ENCODE measurements at places on chromosomes 6 and 20.

- H3K36me3 ChIP-seq, result no peaks in the 10 kb centered on the region
- H3K4me3 ChIP-seq, result peak within 1 kb of the TSS; percentile 77
- no peaks in the 10 kb centered on the region for H3K27me3 ChIP-seq
- H3K27ac ChIP-seq, result peak within 1 kb of the TSS; percentile 89
- no peaks in the 10 kb centered on the region for H3K4me1 ChIP-seq
Observed at GRCh38 chr6:149749594-149750135, at the start of gene PCMT1. PCMT1 (plus strand) TSS chr6:149749741; CDS start chr6:149749902, 161 bp downstream.

GRCh38 chr20:57414867-57415592 is 23.8 kb downstream of the RBM38 start:
- no peaks in the 10 kb centered on the region for H3K36me3 ChIP-seq
- no peaks in the 10 kb centered on the region for H3K27me3 ChIP-seq
- no peak for DNase-seq
- no peaks in the 10 kb centered on the region for H3K4me1 ChIP-seq
- no peak overlapping the region for H3K27ac ChIP-seq

- H3K27me3 ChIP-seq, result peaks cover 6% of the 10 kb centered on the region
- no peak overlapping the region for H3K27ac ChIP-seq
- H3K4me3 ChIP-seq, result no peak overlapping the region
- H3K4me1 ChIP-seq, result no peaks in the 10 kb centered on the region
- no peaks in the 10 kb centered on the region for H3K36me3 ChIP-seq
- no peak for DNase-seq
Observed at GRCh38 chr20:20076297-20077065, 24.1 kb downstream of the CFAP61 start.

DNA sequence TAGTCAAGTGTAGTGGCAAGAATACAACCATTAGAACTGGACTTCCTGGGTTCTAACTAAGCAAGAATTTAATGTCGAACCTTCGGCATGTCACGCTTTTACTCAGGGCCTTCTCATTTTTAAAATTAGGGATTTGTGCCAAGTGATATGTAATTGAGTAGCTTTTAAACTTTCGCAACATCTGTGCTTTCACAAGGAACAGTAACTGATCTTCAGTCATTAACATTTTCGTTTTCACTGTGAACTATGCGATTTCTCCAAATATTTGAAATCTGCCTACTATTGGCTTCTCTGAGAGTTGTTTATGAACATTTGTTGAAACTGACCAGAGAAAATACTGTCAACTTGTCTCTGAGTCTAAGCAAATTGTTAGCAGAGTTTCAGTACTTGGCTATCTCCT is 27.6 kb downstream of the GRM1 start:
- no peaks in the 10 kb centered on the region for H3K36me3 ChIP-seq
- no peak overlapping the region for H3K4me3 ChIP-seq
- H3K27ac ChIP-seq, result no peak overlapping the region
- H3K4me1 ChIP-seq, result no peaks in the 10 kb centered on the region
- no peaks in the 10 kb centered on the region for H3K27me3 ChIP-seq

GRCh38 chr6:89260310-89260709 is 43.2 kb upstream of the GABRR1 start:
- H3K27me3 ChIP-seq, result no peaks in the 10 kb centered on the region
- H3K27ac ChIP-seq, result no peak overlapping the region
- H3K4me1 ChIP-seq, result no peaks in the 10 kb centered on the region
- no peak for DNase-seq
- no peak overlapping the region for H3K4me3 ChIP-seq

GRCh38 chr20:59825944-59826759 is 107.3 kb downstream of the SYCP2 start:
- H3K36me3 ChIP-seq, result no peaks in the 10 kb centered on the region
- H3K4me1 ChIP-seq, result peaks cover 37% of the 10 kb centered on the region
- H3K27me3 ChIP-seq, result no peaks in the 10 kb centered on the region
- DNase-seq, result peak; percentile 99
- peak overlapping the region; percentile 90 for H3K27ac ChIP-seq

GRCh38 chr6:142385352-142385751 is 83.5 kb downstream of the ADGRG6 start:
- no peak for DNase-seq
- no peaks in the 10 kb centered on the region for H3K27me3 ChIP-seq
- no peak overlapping the region for H3K4me3 ChIP-seq
- no peaks in the 10 kb centered on the region for H3K4me1 ChIP-seq
- H3K27ac ChIP-seq, result no peak overlapping the region

GRCh38 chr20:19990850-19991249 is 26.3 kb upstream of the NAA20 start:
- H3K27ac ChIP-seq, result no peak overlapping the region
- H3K27me3 ChIP-seq, result no peaks in the 10 kb centered on the region
- peaks cover 16% of the 10 kb centered on the region for H3K36me3 ChIP-seq
- DNase-seq, result no peak
- H3K4me3 ChIP-seq, result no peak overlapping the region

GRCh38 chr20:38343311-38344106 is 2.8 kb upstream of the LBP start:
- H3K4me3 ChIP-seq, result no peak overlapping the region
- no peaks in the 10 kb centered on the region for H3K27me3 ChIP-seq
- H3K27ac ChIP-seq, result peak overlapping the region; percentile 38
- no peaks in the 10 kb centered on the region for H3K36me3 ChIP-seq
- H3K4me1 ChIP-seq, result peaks cover 8% of the 10 kb centered on the region

DNA sequence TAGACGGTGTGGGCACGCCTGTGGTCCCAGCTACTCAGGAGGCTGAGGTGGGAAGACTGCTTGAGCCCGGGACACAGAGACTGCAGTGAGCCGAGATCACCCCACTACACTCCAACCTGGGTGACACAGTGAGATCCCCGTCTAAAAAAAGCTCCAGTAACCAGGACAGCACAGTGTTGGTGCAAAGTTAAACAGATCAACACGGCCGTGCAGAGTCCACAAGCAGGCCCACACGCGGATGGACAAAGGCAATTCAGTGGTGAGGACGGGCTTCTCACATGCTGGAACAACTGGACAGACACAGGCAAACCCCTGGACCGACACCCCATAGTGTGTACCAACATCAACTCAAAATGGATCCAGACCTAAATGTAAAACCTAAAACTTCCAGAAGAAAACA is 41.7 kb downstream of the TAF4 start:
- H3K4me3 ChIP-seq, result no peak overlapping the region
- no peaks in the 10 kb centered on the region for H3K27me3 ChIP-seq
- H3K27ac ChIP-seq, result no peak overlapping the region
- no peak for DNase-seq
- H3K4me1 ChIP-seq, result no peaks in the 10 kb centered on the region
- peaks cover 5% of the 10 kb centered on the region for H3K36me3 ChIP-seq

- DNase-seq, result no peak
- no peak overlapping the region for H3K4me3 ChIP-seq
- H3K27ac ChIP-seq, result no peak overlapping the region
- H3K4me1 ChIP-seq, result no peaks in the 10 kb centered on the region
Observed at GRCh38 chr6:113690281-113691259, 166.6 kb upstream of the MARCKS start.

DNA sequence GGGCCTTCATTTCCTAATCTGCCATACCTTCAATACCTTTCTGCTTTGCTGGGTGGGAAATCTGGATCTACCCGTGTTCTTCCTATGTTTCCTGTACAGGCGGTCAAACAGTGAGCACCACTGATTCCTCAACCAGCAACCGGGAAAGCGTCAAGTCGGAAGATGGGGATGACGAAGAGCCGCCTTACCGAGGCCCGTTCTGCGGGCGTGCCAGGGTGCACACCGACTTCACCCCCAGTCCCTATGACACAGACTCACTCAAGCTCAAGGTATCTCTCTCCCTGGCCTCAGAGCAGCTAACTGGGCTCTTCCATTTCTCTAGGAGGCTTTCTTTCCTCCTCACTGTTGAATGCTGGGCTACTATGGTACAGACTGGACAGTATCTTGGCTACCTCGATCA is 190.1 kb downstream of the SASH1 start:
- no peak overlapping the region for H3K4me3 ChIP-seq
- no peaks in the 10 kb centered on the region for H3K4me1 ChIP-seq
- no peak for DNase-seq
- H3K27me3 ChIP-seq, result no peaks in the 10 kb centered on the region

DNA sequence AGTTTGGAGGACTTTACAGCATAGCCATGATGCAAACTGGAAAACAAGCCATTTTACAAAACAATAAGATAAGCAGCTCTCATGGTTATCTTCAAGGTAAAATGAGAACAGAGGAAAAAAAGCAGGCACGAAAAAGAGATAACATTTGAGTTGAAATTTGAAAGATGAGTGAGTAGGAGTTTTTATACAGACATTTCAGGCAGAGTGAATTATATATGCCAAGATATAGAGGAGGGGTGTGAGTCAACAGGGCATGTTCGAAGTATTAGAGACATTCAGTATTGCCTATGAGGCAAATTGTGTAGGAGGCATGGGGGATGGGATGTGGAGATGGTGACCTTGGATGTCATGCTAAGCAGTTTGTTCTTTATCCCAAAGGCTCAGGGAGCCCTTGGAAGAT is 240.5 kb upstream of the MAN1A1 start:
- no peak overlapping the region for H3K27ac ChIP-seq
- no peaks in the 10 kb centered on the region for H3K36me3 ChIP-seq
- no peaks in the 10 kb centered on the region for H3K4me1 ChIP-seq
- H3K4me3 ChIP-seq, result no peak overlapping the region
- no peaks in the 10 kb centered on the region for H3K27me3 ChIP-seq

GRCh38 chr20:5864873-5865587 is 85.3 kb downstream of the TRMT6 start:
- DNase-seq, result peak; percentile 20
- H3K4me1 ChIP-seq, result no peaks in the 10 kb centered on the region
- no peaks in the 10 kb centered on the region for H3K27me3 ChIP-seq

GRCh38 chr6:44077214-44077946 is 49.9 kb downstream of the MRPL14 start:
- no peaks in the 10 kb centered on the region for H3K27me3 ChIP-seq
- no peaks in the 10 kb centered on the region for H3K36me3 ChIP-seq
- no peak for DNase-seq
- no peak overlapping the region for H3K4me3 ChIP-seq
- peaks cover 5% of the 10 kb centered on the region for H3K4me1 ChIP-seq

DNA sequence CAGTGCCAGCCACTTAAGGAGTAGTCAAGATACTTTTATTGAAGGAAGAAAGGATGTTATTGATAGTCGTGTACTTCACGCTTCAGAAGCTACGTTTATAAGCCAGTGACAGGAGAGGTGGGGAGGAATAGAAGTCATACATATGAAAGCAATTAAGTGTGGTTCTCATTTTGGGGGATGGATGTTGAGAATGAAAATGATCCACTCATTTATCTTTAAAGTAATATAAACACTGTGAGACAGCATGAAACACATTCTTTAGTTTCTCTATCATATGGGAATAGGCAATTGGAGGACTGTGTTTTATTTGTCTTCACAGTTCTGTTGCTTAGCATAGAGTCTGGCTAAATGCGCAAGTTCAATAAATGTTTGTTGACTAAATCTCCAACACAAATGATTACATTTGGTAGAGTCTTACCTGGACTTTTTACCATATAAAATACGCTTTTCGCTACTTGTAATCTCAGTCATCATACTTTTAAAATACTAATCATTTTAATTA is 35.2 kb downstream of the AK9 start:
- no peaks in the 10 kb centered on the region for H3K27me3 ChIP-seq
- no peak overlapping the region for H3K27ac ChIP-seq
- H3K4me3 ChIP-seq, result no peak overlapping the region
- no peaks in the 10 kb centered on the region for H3K4me1 ChIP-seq
- no peaks in the 10 kb centered on the region for H3K36me3 ChIP-seq
- no peak for DNase-seq

DNA sequence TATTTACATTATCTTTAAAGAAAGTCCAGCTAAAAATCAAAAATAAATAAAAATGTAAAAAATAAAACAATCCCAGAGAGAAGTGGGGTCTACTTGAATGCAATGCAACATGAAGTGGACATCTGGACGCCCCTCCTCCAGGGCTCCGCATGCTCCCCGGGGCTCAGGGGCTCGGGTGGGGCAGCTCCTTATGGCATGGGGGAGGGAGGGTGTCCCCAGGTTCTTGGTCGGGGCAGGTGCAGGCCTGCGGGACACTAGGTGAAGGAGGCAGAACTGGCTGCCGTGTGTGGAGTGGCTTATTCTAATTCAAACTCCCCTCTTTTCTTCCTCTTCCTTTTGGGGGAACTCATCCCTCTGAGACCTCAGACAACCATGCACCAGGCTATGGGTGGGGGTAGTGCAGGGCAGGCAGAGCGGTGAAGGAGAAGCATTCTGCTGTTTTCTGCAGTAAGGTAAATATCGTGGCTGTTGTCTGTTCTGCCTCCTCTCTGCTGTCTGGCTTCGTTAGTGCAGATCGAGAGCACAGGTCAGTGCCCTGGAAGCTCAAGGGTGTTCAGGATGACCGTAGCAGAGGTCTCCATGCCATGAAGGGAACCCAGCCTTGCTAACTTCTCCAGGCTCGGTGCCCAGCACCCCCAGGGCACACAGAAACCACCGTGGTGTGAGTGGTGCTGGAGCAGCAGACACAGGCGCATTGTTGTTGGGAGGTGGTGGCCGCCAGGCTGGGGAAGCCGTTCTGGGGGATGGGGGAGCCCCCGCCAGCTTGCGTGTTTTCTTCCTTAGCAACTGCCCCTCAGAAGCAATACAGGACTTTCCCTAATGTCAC is 82.6 kb downstream of the TTLL2 start:
- H3K36me3 ChIP-seq, result no peaks in the 10 kb centered on the region
- peaks cover 12% of the 10 kb centered on the region for H3K4me1 ChIP-seq
- H3K4me3 ChIP-seq, result no peak overlapping the region
- no peaks in the 10 kb centered on the region for H3K27me3 ChIP-seq
- H3K27ac ChIP-seq, result no peak overlapping the region
- no peak for DNase-seq

All from small intestine (tissue), 16 donors.